IMR-90 (cell line): ENCODE measurements at places on chromosomes 1 and 21. TPM values are rescaled to one million over a fixed set of nuclear protein-coding genes. Genes with fewer than 3 reads are reported as not detected.

The ZNF695 gene
- total RNA-seq: 0.54 and 1.1 TPM in 2 replicates

The UBXN11 gene
- total RNA-seq: 3.6 and 5.2 TPM in 2 replicates

The TDRD5 gene
- total RNA-seq: not detected in 2 replicates

The TEDDM1 gene
- total RNA-seq: not detected in 2 replicates

The MPC2 gene
- 35.0 and 56.7 TPM in 2 replicates for total RNA-seq

The CASP9 gene
- total RNA-seq: 5.3 and 7.0 TPM in 2 replicates

The GSTM5 gene
- 0.28 and 0.36 TPM in 2 replicates for total RNA-seq

The CHI3L1 gene
- 0.28 TPM in 1 of 2 replicates, not detected in the other for total RNA-seq

The MMP23B gene
- total RNA-seq: 1.1 and 1.4 TPM in 2 replicates

The RNU1-3 gene
- under 0.01 TPM in 2 replicates for total RNA-seq

The RAP1GAP gene
- under 0.01 TPM in 1 of 2 replicates, not detected in the other for total RNA-seq

The GBP6 gene
- total RNA-seq: not detected in 2 replicates

The B3GALT5 gene
- under 0.01 and 0.18 TPM in 2 replicates for total RNA-seq
